ENCODE measurements at places on chromosomes 6 and 20.

DNA sequence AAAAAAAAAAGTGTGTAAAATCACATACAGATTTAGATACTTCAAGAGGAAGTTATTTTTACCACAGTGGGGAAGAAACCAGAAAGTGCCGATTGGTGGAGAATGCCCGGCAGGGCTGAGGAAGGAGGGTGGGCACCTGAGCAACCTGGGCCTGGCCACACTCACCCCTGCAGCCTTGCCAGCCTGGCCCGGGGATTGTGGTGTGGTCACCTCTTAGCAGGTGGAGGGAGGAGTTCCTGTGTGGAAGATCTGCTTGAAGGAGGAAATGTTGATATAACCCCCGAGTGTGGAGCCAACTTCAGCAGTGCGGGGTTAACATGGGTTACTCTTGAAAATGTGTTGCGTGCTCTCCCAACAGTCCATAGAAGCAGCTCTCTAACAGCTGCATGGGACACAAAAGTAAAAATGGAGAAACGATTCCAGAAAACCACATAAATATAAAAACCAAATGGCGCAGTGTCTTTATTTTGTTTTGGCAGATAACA, 14.7 kb downstream of the UST start:
- no peak for DNase-seq

- DNase-seq, result peak; percentile 13
These were observed at the start of gene FERMT1 for GRCh38 chr20:6122873-6123648. Gene FERMT1 (minus strand): TSS chr20:6123030. CDS start chr20:6119554, 3,476 bp downstream.

DNA sequence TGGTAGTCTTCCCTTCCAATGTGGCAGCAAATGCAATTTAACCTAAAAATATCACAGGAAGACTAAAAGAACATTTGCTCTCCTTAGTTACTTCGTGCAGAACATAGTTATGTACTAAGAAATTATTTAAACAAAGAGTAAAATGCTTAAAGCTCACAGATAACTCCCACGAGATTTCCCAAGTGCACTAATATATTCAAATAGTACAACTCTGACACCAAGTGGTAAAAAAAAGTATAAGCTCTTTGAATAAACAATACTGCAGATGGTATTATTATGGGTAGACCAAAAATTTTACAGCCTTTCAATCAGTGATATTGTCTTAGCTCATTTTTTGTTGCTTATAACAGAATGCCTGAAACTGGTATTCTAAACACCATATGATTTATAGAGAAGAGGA, 52.8 kb upstream of the FILIP1 start:
- DNase-seq, result no peak

DNA sequence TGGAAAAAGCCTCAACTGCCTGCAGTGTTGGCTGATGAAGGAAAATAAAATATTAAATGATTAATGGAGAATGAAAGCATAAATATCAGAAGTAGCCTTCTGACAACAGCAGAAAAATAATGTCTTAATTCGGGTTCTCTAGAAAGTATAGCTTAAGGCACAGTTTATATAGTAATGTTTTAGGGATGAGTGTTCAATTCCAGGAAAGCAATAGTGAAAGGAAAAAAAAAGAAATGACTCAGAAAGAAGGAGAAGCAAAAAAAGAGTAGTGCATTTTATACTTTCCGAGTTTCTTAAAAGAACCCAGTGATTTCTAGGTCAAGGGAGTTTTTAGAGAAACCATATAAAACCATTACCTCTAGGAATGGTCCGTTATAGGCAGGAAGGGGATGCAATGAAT, 137.3 kb downstream of the HTR1B start:
- no peak for DNase-seq

- no peak for DNase-seq
These were observed 17.5 kb downstream of the SRC start for GRCh38 chr20:37363221-37364012.

DNA sequence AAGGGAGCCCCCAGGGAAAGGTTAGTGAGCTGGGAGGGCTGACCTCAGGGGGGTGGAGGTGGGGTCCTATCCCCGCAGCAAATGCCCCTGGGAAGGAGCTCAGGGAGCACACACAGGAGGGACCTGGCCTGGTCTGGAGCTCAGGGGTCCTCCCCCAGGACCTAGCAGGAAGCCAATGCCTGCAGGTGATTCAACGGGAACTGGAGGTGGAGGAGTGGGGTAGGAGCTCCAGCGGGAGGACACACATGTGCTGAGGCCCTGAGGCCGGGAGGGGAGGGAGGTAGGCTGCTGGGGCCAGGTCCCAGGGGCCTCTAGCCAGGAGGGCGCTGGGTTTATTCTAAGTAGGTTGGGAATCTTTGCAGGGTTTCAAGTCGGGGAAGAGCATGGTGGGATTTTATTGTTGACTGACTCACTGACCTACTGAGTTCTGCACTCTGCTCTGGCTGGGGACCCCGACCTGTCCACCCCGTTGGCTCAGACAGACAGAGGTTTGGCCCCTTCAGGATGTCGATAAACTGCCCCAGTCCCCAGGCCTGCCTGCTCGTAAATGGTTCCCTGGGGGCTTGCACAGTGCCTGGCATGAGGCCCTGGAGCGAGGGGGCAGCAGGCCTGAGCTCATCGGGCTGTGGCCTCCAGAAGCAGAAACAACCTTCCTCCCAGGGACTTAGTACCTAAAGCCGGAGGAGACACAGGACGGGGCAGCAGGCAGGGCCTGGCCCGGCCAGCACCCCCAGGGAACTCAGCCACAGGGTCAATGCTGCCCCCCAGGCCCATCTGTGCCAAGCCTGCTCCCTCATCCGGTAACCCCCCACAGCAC, 62.3 kb downstream of the RIPOR3 start:
- no peak for DNase-seq

- DNase-seq, result no peak
These were observed 742 bp downstream of the TBCC start for GRCh38 chr6:42745083-42745639.

- DNase-seq, result no peak
These were observed 19.9 kb downstream of the PXT1 start for GRCh38 chr6:36422714-36423100.

DNA sequence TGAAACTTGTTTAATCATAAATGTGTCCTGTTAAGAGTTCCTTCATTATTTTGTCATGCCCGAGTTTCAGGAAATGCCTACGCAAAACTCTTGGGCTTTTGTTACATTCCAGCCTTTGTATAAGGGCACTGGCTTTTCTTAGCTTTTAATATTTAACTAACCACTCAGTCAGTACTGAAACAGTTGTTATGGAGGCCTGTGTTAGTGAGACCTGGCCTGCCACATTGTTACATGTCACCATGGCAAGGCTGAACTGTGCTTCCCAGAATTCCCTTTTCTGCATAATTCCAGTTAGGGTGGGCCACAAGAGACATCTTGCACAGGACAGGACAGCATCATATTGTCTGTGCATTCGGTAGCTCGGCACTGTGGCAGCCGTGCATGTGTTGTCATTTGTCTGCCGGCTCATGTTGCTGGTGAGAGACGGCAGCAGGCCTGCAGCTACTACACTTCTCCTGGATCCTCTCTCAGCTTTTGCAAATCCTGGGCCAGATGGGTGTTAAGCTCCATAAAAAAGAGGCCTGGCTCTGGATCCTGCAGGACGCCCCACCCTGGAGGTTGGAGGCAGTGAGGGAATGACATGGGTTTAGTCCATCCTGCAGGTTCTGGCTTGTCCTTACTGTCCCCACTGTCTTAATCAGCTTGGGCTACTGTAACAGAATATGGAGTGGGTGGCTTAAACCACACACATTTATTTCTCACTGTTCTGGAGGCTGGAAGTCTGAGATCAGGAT, 128.8 kb upstream of the DTNBP1 start:
- DNase-seq, result no peak

GRCh38 chr6:31676322-31676903, 4.5 kb downstream of the LY6G5C start:
- DNase-seq, result no peak

- no peak for DNase-seq
These were observed 24.9 kb upstream of the EDN1 start for GRCh38 chr6:12265296-12265695.
